ENCODE measurements at places on chromosomes 4 and X.
A peak's percentile ranks its signal among the peaks of the same experiment; 100 is the strongest.

DNA sequence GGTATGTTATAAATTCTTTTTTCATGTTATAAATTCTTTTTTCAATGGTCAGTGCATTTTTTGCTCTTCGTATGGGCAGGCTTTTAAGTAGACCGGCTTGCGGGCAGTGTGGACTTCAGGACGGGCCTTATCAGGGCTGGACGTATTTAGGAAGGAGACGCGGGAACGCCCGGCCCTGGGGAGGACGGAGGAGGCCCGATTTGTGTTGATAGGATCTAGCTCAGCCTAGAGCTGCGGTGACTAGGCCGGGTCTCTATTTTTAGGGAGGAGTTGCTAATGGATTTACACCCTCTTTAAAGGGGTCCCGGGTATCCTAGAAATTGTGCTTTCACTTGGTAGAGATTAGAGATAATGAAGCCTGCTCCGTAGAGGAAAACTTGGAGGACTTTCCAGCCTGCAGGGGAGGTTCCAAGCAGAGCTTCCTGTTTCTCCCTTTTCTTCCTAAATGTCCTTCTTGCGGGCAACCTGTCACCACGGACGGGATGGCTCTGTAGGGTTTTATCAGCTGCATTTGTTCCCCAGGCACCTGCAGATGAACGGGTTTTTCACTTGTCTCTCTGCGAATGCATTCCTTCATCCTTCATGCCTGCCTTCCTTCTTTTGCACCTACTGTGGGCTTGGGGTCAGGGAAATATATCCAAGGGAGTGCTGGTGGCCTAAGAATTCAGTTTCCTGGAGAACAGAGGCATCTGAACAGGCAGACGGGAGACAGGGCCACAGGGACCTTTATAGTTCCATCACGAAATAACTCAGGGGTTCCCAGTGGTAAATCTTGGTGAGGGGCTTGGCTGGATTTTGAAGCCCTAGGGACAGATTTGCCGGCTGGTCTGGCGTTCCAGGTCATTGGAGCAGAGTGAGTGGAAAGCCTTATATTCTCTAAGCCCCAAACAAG, 1.4 kb downstream of the CD99 start:
- peak overlapping the region; percentile 85 for H3K4me3 ChIP-seq
- no peak for ATAC-seq
- peaks cover 30% of the 10 kb centered on the region for H3K4me1 ChIP-seq
- H3K27me3 ChIP-seq: no peaks in the 10 kb centered on the region
- H3K36me3 ChIP-seq: peaks cover 57% of the 10 kb centered on the region

- no peaks in the 10 kb centered on the region for H3K27me3 ChIP-seq
- H3K4me3 ChIP-seq: no peak overlapping the region
- H3K4me1 ChIP-seq: peaks cover 6% of the 10 kb centered on the region
- no peaks in the 10 kb centered on the region for H3K36me3 ChIP-seq
Observed at GRCh38 chrX:74514384-74514783, 93.1 kb downstream of the SLC16A2 start.

DNA sequence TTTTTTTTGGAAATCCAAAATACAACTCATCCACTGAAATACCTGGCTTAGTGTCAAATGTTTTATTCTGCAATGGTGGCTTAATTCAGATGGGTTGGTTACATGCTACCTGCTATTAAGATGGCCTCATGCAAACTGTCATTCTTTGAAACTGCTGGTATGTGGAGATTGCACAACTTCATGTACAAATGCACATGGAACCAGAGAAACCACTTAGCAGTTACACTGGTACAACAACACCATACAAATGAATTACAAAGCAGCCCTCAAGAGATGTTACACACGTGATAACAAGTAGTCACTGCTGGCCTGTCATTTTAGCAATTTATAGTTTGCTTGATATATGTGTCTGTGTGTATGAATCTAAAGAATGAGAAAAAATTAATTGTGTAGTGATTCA, 84.6 kb upstream of the STS start:
- H3K4me1 ChIP-seq: peaks cover 18% of the 10 kb centered on the region
- H3K27me3 ChIP-seq: no peaks in the 10 kb centered on the region
- H3K36me3 ChIP-seq: peaks cover 19% of the 10 kb centered on the region
- H3K4me3 ChIP-seq: no peak overlapping the region
- no peak for ATAC-seq

GRCh38 chr4:177321647-177322046, 12.0 kb downstream of the NEIL3 start:
- H3K4me1 ChIP-seq: peaks cover 29% of the 10 kb centered on the region
- no peaks in the 10 kb centered on the region for H3K27me3 ChIP-seq
- no peak for ATAC-seq
- H3K36me3 ChIP-seq: peaks cover 6% of the 10 kb centered on the region
- no peak overlapping the region for H3K4me3 ChIP-seq

GRCh38 chr4:115053313-115053712, 60.1 kb downstream of the NDST4 start:
- no peak overlapping the region for H3K27ac ChIP-seq
- ATAC-seq: no peak
- H3K4me3 ChIP-seq: no peak overlapping the region
- no peaks in the 10 kb centered on the region for H3K4me1 ChIP-seq
- peaks cover 3% of the 10 kb centered on the region for H3K27me3 ChIP-seq

GRCh38 chr4:11597506-11597905, 168.8 kb upstream of the HS3ST1 start:
- no peak for ATAC-seq
- H3K27me3 ChIP-seq: peaks cover 4% of the 10 kb centered on the region
- no peaks in the 10 kb centered on the region for H3K4me1 ChIP-seq

GRCh38 chr4:41321216-41321945, 64.7 kb downstream of the UCHL1 start:
- H3K4me1 ChIP-seq: no peaks in the 10 kb centered on the region
- no peaks in the 10 kb centered on the region for H3K36me3 ChIP-seq
- no peak overlapping the region for H3K4me3 ChIP-seq

DNA sequence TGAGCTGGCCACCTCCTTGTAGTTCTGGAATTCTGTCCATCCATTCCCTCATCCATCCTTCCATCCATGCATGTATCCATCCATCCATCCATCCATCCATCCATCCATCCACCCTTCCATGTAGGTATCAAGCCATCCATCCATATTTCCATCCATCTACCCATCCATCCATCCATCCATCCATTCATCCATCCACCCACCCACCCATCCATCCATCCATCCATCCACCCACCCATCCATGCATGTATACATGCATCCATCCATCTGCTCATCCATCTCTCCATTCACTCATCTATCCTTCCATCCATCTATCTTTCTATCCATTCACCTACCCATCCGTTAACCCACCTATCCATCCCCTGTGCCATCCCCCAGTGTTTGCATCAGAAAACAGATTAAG, 153.6 kb upstream of the STX18 start:
- H3K27ac ChIP-seq: no peak overlapping the region
- no peaks in the 10 kb centered on the region for H3K27me3 ChIP-seq
- no peaks in the 10 kb centered on the region for H3K36me3 ChIP-seq
- H3K4me3 ChIP-seq: no peak overlapping the region
- no peak for ATAC-seq

- no peaks in the 10 kb centered on the region for H3K4me1 ChIP-seq
- no peak overlapping the region for H3K27ac ChIP-seq
- H3K27me3 ChIP-seq: no peaks in the 10 kb centered on the region
- H3K4me3 ChIP-seq: no peak overlapping the region
- H3K36me3 ChIP-seq: no peaks in the 10 kb centered on the region
Observed at GRCh38 chrX:129618997-129619396, 35.8 kb downstream of the APLN start.

DNA sequence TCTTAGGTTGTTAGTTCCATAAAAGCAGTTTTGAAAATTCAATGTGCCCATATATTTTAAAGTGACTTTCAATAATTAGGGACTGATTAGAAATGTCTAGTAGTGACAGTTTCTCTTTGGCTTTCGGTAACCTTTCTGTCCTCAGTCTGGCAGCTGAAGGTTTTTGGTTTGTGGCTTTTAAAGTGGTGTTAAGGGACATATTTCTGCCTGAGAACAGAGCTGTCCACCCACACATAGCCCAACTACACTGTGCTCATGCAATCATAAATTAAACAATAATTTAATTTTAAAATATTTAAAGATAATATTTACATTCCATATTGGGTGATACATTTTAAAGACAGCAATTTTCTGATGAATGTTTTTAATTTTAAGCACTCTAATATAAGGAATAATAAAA, 335.0 kb upstream of the TENM3 start:
- no peaks in the 10 kb centered on the region for H3K36me3 ChIP-seq
- H3K4me3 ChIP-seq: no peak overlapping the region
- no peak for ATAC-seq
- H3K27me3 ChIP-seq: no peaks in the 10 kb centered on the region

DNA sequence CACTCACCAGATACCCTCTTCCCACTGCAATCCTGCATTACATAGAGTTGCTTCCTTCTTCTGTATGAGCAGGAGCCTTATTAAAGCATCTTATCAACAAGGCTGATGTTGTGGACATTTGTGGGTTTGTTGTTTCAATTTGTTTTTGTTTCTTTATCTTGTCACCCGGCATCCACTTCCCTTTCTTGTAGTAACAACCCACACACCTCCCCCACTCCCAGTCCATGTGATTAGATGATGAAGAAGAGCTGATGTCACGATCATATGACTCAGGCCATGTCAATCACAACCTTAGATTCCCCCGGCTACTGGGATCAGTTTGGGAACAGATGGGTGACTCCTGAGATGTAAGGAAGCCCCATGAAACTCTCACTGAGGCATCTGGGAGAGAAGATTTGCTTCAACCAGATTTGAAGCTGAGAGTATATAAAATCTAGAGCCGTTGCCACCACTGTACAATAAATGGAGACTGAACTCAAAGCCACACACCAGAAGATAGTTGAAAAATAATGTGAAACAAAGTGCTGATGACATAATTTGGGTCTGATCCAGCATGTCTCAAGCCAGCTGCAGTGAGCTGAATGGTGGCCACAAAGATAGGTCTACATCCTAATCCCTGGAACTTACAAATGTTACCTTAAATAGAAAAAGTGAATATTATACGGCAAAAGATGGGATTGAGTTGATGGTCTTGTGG, 34.1 kb upstream of the SRD5A3 start:
- peak overlapping the region; percentile 13 for H3K27ac ChIP-seq
- H3K4me1 ChIP-seq: peaks cover 6% of the 10 kb centered on the region
- no peak for ATAC-seq
- no peaks in the 10 kb centered on the region for H3K36me3 ChIP-seq

GRCh38 chr4:71303850-71304249, 35.0 kb upstream of the SLC4A4 start:
- ATAC-seq: no peak
- H3K4me1 ChIP-seq: no peaks in the 10 kb centered on the region
- no peaks in the 10 kb centered on the region for H3K36me3 ChIP-seq
- peaks cover 12% of the 10 kb centered on the region for H3K27me3 ChIP-seq

GRCh38 chrX:69010339-69010738, 154.9 kb downstream of the PJA1 start:
- no peaks in the 10 kb centered on the region for H3K4me1 ChIP-seq
- H3K27me3 ChIP-seq: peaks cover 4% of the 10 kb centered on the region
- H3K4me3 ChIP-seq: no peak overlapping the region

DNA sequence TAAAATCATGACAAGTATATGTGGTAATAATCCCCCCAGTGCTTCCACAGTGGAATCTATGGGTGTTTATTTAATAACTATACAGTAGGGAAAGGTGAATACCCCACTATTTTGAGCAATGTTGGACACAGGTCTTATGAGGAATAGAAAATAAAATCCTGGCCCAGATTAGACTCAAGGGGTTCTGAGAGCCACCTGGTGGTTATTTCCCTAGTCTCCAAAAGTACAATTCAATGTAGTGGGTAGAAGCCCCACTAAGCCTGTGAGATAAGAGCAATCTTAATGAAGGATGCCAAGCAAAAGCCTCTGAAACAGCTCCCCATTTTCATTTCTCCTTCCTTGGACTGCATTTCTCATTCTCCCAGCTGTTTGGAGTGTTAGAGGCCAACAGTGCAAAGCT, 328.2 kb upstream of the NR3C2 start:
- H3K36me3 ChIP-seq: no peaks in the 10 kb centered on the region
- no peak overlapping the region for H3K27ac ChIP-seq
- no peaks in the 10 kb centered on the region for H3K4me1 ChIP-seq
- no peaks in the 10 kb centered on the region for H3K27me3 ChIP-seq
- no peak for ATAC-seq
- H3K4me3 ChIP-seq: no peak overlapping the region

DNA sequence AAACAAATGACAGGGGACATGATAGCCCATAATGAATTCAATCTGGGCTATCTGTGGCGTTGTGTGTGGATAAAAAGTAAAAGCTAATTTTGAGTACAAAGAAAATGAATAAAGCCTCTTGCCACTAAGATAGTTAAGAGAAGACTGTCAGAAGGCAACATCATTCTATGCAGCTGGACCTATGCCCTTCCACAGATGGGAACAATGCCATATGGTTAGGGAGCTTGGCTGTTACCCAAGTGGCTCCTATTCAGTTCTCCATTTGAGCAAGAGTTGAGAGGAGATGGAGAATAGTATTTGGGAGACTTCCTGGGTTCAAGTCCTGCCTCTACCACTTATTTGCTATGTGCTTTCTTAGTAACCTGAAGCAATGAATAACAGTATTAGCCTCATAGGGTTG, 107.7 kb downstream of the ANXA3 start:
- peaks cover 21% of the 10 kb centered on the region for H3K4me1 ChIP-seq
- no peak for ATAC-seq
- no peaks in the 10 kb centered on the region for H3K36me3 ChIP-seq
- no peak overlapping the region for H3K4me3 ChIP-seq

DNA sequence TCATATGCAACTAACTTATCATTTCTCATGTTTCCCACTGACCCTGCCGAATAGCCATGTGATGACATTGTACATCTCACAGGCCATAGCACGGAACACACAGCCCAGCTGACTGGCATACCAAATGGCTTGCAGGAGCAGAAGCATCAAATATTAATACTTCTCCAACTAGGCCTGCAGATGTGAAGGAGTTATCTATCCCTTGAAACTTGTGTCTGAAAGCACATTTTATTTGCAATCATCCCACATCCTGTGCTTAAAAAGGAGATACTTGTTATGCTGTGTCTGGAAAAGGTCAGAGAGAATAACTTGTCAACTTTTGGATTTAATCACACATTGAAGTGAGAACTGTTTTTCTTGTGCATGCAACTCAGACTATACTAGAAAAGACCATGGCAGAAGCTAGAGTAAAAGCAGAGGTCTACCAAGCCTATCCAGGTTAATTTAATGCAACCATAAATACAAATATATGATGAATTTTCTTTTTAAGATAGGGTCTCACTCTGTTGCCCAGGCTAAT, 100.4 kb downstream of the IRF2 start:
- H3K36me3 ChIP-seq: no peaks in the 10 kb centered on the region
- ATAC-seq: peak; percentile 43
- peaks cover 15% of the 10 kb centered on the region for H3K4me1 ChIP-seq
- H3K27me3 ChIP-seq: no peaks in the 10 kb centered on the region

- no peak overlapping the region for H3K4me3 ChIP-seq
- H3K27ac ChIP-seq: no peak overlapping the region
- H3K4me1 ChIP-seq: no peaks in the 10 kb centered on the region
- H3K27me3 ChIP-seq: no peaks in the 10 kb centered on the region
Observed at GRCh38 chr4:182748949-182749348, 168.2 kb downstream of the DCTD start.

DNA sequence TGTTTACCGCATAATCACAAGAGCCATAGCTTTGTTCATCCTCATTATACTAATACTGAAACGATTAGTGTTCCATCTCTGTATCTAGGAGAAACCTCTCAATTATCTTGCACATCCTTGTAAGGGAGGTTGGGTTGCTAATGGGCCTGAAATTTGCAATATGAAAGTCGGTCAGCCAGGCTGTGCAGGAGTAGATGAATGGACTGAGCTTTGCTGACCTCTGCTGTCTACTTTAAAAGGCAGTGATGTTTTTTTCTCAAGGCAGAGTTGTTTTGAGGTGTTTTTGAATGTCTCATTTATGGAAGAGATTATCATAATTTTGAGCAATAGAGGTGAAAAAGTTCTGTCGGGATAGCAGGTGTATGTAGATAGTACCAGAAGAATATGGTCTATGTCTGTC, 47.9 kb upstream of the LINC00632 start:
- H3K27me3 ChIP-seq: no peaks in the 10 kb centered on the region
- no peak overlapping the region for H3K4me3 ChIP-seq
- no peaks in the 10 kb centered on the region for H3K36me3 ChIP-seq
- H3K27ac ChIP-seq: no peak overlapping the region
